ENCODE measurements at places on chromosomes 5 and 9.

GRCh38 chr5:633501-633955 is 21.4 kb downstream of the CEP72 start:
- DNase-seq = peak; percentile 35

DNA sequence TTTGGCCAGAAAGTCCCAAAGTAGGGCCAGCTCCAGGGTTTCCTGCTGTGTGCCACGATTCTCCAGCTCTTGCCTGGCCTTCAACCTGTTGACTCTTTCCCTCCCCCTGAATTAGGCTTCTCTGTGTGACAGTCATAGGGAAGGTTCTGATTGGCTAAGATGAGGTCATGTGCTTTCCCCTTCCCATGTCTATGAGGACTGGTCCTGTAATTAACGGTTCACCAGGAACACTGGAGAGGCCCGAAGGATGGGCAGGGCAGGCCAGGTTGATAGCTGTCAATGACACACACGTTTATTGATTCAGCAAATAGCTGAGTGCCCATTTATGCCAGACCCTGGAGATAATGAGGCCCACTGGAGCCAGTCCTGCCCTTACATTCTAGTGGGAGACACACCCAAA is 9.0 kb upstream of the PRR7 start:
- no peak for DNase-seq

DNA sequence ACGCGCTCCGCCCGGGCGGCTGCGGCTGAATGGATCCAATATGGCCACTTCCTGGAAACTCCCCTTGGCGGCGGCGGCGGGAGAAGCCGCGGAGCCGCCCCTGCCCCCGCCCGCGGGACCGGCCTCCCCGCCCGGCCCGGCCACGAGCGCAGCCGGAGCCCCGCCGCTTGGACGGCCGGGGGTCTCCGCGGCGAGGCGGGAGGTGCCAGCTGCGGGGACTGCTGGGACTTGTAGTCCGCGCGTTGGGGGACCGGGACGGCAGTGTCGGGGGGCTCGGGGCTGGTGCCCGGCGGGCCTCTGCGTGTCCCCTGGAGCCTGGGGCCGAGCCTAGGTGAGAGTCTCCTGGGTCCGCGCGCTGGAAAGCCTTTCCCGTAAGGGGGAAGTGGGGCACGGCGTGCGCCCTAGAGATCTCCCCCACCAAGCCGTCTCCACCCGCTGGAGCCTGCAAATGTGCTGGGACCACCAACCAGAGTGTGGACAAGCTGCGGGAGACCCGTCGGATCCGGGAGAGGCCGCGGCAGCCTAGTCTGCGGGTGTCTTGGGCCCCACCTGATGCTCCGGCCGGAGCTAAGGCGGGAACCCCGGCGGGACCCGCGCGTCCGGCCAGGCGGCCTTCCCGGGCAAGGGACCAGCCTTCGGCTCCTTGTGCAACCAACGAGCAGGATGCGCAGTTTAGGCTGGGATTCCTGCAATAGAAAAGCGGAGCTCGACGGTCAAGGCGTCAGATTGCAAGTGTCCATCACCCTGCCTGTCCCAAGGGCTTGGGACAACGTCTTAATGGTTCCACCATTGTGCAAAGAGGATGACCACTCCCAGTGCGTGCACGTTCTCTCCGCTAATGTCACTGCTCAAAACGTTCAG is at the start of gene SEPTIN8:
Gene SEPTIN8 (minus strand): TSS at position 31 of the 861 bp plus-strand sequence. CDS start 102 bp downstream, outside the sequence.
- DNase-seq = no peak

- DNase-seq = no peak
Measured at GRCh38 chr5:81184749-81185110, 48.4 kb upstream of the CKMT2 start.

DNA sequence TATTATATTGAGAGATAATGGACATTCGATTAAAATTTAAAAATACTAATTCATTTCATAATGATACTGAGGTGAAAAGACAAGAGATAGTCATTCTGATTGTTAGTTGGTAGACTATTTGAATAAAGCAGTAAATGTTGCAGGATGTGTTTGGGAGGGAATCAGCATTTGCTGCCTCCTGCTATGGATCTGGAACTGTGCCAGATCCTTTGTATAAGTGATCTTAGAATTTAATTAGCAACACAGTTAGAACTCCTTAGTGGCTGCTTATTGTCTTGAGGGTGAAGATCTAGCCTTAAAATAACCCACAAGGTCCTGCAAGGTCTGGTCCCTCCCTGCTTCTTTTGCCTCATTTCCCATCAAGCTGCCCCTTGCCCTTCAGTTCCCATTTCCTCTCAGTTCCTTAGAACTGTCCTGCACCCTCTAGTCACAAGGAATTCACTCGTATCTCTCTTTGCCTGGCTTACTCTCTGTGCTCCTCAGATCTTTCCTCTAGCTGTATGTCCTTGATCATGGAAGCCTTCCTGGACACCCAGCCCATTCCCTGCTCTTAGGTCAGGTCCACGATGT is 12.5 kb downstream of the LECT2 start:
- no peak for DNase-seq
